ENCODE measurements at places on chromosomes 16 and 17.

DNA sequence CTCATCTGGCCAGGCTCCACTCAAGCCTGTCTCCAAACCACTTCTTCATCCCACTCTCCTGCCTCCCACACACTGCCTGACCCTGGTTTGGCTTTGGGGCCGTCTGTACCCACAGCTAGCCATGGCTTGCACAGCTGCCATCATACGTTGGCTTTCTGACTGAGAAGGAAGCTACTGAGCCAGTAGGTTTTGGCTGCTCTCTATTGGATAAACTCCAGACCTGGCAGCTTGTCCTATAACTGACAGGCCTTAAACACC, 3.9 kb downstream of the MIF4GD start:
- no peak for DNase-seq

DNA sequence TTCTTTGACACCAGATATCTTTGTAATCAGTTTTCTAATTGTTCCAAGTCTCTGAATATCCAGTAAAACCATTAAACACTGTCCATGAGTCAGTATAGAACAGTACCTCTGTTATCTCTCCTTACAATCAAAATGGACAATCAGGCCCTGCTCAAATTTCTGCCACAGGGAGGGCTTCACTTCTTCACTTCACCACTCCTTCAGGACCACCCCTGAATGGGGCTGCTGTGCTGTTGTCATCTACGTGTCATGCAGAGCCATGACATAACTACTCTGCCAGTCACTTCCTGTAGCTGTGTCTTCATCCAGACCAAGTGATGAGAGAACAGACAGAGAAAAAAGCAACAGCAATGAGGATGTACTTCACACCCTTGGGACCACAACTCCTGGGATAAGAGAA, 116.9 kb downstream of the TANC2 start:
- DNase-seq = no peak

DNA sequence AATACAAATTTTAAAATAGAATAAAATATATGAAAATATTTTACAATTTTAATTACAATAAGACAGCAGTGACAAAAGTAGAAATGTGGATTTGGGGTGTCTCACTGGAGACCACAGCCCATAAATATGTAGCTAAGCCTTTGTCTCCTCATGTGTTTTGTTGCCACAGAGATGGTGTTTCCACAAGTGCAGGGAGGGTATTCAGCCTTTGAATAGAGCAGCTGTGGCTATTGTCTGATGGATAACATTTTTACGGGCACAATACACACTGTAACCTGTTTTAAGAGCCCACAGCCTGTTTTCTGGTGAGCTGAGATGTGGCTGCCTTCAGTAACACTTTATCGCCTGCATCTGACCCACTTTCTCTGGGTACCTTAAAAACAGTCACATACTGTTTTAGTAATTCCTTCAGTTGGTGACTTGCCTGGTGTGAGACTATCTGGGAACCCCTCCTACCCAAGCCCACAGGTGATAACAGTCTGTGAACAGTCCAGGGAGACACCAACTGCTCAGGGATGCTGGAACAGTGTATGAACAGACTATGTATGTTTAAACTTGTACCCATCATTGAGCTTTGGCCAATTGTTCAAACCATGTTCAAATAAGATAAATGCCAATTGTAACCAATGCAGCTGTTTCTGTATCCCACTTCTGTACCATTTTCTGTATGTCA, 7.8 kb upstream of the AHSP start:
- no peak for DNase-seq

DNA sequence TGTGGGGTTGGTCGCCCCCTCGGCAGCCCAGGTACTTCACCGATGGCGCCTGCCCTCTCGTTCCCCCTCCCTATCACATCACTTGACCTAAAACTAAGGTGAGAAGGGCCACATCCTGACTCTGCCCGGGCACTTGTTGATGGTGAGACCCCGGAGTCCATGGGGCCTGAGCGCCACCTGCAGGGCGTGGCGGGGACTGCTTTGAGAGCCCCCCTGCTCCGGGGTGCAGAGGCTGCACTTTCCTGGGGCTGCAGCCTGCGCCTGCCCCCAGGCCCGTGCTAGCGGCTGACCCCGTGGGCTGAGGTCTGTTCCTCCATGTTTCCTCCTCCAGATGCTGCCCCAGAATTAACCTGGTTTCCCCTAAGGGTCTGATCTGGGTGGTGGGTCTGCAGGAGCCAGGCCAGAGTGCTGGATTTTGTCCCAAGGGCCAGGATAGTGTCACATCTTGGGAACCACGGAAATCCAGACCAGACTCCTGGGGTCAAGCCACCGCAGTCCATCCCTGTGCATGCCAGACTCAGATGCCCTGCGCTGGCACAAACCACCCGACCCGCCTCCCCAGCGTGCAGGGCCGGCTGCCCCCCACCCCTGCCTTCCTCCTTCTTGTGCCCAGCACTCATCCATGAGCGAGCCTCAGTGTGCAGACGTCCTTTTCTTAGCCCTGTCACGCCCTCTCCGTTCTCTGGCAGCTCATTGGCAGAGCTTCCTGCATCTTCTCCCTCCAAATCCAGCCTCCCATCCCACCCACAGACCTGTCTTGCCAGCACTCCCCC, 2.7 kb downstream of the NDUFAF8 start:
- DNase-seq = peak; percentile 67

DNA sequence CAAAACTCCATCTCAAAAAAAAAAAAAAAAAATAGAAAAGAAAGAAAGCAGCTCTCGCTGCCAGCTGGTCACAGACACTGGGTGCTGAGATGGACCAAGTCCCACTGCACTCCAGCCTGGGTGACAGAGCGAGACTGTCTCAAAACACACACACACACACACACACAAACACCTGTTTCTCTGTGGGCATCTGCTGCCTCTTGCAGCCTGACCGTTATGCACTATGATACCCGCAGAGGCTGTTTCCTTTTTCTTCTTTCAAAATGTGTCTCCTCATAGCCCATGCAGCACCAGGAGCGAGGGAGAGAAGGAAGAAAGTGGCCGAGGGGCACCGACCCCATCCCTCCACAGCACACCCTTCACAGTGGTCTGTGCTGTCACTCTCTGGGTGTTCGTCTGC, 36.9 kb upstream of the KLHDC4 start:
- no peak for DNase-seq

DNA sequence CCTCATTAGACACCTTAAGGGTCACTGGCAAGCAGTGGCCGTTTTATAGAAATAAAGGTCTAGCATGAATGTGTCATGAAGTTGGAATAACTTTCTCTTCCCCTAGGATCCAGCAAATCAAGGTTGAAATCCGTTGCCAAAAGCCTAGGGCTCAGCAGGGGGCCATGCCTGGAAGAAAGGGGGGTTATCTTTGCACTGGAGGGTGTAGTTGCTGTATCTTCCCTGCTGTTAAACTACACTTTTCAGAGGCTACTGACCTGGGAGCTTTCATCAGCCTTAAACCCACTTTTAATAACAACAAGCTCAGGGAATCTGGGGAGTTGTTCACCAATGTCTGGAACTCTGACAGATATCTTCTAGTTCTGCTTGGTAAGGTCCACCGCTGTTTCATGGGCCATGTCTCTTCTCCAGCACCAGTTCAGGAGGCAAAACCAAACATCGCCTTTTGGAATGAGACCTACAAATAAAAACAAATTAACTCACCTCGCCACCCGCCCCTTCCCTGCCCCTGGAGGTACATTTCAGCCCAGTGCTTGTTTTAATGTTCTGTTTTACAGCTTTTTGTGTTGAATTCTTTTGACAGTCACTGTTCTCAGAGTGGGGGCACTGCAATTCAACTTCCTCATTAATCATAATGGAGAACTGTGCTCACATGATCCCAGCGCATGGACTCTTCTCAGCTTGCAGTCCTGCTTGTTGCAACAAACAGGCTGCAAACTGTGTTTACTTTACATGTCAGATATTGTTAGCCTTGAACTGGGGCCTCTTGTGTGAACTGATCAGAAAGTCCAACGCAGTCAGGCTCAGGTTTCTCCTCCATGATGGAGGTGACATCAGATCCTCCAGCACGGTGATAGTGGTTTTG, 508.7 kb downstream of the KCNJ2 start:
- no peak for DNase-seq

- no peak for DNase-seq
Measured at GRCh38 chr16:1917665-1918350, 407 bp downstream of the HS3ST6 start.

DNA sequence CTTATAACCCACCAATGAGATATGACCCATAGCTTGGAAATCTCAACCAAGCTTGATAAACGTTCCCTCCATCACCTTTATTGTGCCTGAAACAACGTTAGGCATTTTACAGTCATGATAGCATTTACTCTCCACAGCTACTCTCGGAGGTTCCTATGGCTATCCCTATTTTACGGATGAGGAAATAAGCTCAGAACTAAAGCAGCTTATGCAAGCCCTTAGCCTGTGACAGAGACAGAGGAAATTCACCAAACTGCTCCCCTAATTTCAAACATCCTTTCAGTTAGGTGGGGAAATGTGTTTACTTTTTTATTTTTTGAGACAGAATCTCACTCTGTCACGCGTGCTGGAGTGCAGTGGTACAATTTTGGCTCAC, 18.7 kb downstream of the DCUN1D3 start:
- no peak for DNase-seq

Measured in right hindlimb (tissue), 1 donor.